ENCODE measurements at places on chromosomes 3 and 15.
A peak's percentile ranks its signal among the peaks of the same experiment; 100 is the strongest.

GRCh38 chr15:78205337-78205736 is 29.0 kb downstream of the ACSBG1 start:
- DNase-seq = no peak

GRCh38 chr15:47663101-47663500 is 54.2 kb upstream of the SEMA6D start:
- DNase-seq = no peak

- DNase-seq = no peak
Observed at GRCh38 chr15:59236394-59236793, 29.8 kb downstream of the LDHAL6B start.

GRCh38 chr15:54273928-54274327 is 295.7 kb downstream of the UNC13C start:
- no peak for DNase-seq

- DNase-seq = no peak
Observed at GRCh38 chr3:159913712-159914414, 74.8 kb upstream of the IL12A start.

- DNase-seq = no peak
Observed at GRCh38 chr15:44308415-44308814, 19.9 kb downstream of the GOLM2 start.

DNA sequence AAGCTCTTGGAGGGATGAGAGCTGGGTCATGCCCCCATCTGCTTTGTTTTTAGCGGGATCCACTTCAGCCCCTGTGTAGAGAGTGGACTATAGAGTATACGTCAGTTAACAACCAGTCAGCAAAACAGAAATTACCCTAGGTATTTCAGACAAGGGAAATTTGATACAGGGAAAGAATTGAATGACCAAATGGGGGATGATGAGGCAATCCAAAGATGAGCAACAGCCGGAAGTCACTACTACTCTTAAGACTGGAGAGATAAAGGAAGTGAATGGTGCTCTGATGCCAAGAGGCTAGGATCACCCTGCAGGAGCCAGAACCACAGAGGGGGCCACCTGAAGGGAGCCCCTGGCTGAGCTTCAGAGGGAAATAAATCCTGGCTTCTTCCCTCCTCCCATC is 1.7 kb upstream of the GPR62 start:
- no peak for DNase-seq

- no peak for DNase-seq
Observed at GRCh38 chr3:104908761-104909160, 457.9 kb upstream of the ALCAM start.

GRCh38 chr15:67833710-67834511 is 5.9 kb downstream of the RNU6-1 start:
- no peak for DNase-seq

DNA sequence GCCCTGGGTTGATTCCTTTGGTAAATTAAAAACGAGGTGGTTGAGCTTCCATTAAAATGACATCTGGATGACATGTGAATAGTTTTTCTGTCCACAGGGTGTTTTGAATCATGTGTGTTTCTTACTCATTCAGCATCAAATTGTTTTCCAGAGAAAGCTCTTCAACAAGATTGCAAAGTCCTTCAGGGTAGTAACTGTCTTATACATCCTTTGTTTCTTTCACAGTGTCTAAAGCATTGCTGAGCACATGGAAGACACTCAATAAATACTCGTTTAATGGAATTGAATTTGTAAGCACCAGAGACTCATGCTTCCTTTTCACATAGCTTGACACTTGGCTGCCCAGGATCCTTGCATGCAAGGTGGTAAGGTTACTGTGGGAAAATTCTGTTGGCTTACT is 223.1 kb upstream of the CNTN6 start:
- no peak for DNase-seq

DNA sequence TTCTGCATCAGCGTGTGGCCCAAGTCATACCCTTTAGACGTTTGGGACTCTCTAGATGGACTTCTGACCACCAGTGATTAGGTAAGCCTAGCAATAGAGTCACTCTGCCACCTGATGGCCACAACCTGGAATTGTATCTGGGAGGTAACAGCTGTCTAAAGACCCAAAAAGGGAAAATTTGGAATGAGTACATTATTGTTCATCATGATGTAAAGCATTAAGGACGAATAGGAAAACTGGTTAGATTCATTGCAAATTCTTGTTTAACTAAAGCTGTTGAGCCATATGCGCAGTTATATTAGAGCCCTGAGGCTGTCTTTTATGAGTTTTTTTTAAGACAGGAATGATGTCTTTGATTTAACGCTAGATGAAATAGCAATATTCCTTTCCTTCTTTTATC is 63.6 kb downstream of the FAM81A start:
- no peak for DNase-seq

DNA sequence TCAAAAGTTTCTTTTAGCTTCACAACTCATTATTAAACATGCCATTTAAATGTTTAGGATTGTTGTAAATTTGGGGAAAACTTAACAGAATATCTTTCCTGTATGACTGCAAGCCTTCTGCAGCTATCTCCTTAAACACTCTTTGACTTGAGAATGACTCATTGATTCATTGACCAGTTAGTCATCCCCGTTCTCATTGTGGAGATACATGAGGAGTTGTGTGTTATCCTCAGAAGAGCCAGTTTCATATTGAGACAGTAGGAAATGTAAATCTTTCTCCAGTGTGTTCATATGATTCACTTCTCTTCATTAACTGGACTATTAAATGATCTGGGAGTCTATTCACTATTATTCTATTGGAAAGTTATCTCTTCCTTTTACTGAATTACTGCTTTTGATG is 83.0 kb downstream of the CRYGS start:
- DNase-seq = no peak

GRCh38 chr3:178437236-178437635 is 99.0 kb upstream of the KCNMB2 start:
- no peak for DNase-seq

- no peak for DNase-seq
Observed at GRCh38 chr15:63072809-63073277, 30.3 kb downstream of the TPM1 start.

GRCh38 chr15:29090617-29091466 is 178.8 kb downstream of the NSMCE3 start:
- no peak for DNase-seq

GRCh38 chr15:65411465-65412071 is 11.2 kb downstream of the IGDCC4 start:
- DNase-seq = no peak

GRCh38 chr15:86163816-86164215 is 84.1 kb downstream of the AGBL1 start:
- peak; percentile 40 for DNase-seq

- DNase-seq = no peak
Observed at GRCh38 chr3:124560666-124561215, 169.5 kb upstream of the UMPS start.

GRCh38 chr15:59196416-59196815 is 10.2 kb upstream of the LDHAL6B start:
- no peak for DNase-seq

DNA sequence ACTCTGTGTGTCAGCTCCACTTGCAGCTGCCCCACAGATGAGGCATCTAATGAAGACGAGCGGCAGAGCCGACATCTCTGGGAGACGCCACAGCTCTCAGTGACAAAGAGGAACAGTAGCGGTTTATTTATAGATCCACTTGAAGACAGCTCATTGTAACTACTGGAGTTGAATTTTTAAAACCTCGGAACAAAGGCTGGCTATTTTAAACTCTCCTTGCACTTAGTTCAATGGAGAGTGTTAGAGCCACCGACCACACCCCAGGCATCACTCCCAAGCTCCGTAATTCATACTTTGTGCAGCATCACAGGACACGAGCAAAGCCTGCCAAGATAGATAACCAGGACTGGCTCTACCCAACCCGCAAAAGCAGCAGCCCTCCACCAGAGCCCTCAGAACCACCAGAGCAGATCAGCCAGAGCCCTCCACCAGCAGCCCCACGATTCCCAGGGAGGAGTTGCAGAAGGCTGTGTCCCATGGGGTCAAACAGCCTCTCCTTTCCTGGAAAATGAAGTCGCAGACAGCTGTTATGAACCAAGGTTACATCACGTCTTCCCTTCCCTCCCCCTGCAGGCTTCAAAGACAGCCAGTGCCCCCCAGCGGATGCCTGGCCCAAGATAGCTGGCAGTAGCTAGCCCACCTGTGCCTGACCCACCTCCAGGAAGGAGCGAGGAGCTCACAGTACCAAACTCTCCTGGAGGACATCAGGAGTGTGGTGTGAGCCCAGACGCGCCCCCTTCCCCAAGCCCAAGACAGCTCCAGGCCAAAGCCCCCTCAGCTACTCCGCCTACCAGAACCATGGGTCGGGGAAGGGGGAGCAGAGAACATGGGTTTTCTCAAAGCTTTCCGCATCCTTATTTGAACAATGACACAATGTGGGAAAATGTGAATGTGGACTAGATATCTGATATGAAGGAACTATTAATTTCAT is 45.7 kb downstream of the POC1A start:
- no peak for DNase-seq

- no peak for DNase-seq
Observed at GRCh38 chr15:54812383-54812782, 384.4 kb downstream of the RSL24D1 start.

DNA sequence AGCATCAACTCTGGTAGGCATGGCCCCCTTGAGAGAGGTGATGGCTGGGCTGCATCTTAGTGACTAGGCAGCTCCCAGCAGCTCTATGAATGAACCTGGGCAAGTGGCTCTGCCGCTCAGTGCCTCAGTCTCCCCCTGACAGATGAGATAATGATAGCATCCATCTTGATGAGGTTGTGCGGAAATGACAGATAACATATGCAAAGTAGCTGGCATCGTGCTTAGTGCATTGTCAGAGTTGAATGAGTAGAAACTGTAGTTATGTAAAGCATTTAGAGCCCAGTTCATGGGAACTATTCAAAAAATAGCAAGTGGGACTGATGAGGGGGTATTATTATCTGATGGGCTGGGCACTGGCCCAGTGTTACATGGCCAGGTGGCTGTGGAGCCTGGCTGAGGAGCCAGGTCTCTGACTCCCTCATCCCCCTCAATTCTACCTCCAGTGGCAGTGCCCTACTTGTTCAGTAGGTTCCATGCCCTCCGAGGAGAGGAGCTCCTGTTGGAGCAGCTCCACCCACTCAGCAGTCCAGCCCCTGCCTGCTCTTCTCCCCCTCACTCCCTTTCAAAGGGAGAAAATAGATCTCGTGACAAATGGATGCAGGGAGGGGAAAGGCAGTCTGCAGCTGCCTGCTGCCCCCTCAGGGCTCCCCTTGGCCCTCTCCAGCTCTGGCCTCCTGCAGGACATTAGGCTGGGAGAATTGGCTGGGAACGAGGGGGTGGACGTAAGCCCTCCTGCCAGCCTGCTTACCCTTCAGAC is 6.6 kb downstream of the PRKCD start:
- no peak for DNase-seq

- no peak for DNase-seq
Observed at GRCh38 chr3:133371181-133371580, 28.7 kb upstream of the BFSP2 start.

DNA sequence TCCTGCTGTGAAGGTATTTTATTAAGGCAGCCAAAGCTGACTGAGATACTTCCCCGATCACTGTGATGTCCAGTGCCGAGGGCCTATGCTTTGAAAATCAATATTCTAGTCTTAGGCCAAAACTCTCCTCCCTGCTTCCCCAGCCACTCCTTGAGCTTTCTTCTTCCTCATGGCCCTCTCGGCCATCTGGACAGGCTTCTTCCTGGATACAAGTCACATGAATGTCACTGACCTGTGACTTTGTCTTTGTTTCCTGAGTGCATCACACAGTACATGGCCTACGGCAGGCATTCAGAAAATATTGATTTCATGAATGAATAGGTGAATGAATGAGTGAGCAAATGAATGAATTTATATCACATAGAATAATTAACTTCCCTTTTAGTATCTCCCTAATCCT is 24.6 kb upstream of the HES1 start:
- no peak for DNase-seq

GRCh38 chr3:158769549-158769948 is 32.3 kb upstream of the MFSD1 start:
- no peak for DNase-seq

- no peak for DNase-seq
Observed at GRCh38 chr15:45611305-45611704, 23.5 kb upstream of the SQOR start.

- no peak for DNase-seq
Observed at GRCh38 chr3:173401369-173401768, 3.8 kb downstream of the NLGN1 start.

DNA sequence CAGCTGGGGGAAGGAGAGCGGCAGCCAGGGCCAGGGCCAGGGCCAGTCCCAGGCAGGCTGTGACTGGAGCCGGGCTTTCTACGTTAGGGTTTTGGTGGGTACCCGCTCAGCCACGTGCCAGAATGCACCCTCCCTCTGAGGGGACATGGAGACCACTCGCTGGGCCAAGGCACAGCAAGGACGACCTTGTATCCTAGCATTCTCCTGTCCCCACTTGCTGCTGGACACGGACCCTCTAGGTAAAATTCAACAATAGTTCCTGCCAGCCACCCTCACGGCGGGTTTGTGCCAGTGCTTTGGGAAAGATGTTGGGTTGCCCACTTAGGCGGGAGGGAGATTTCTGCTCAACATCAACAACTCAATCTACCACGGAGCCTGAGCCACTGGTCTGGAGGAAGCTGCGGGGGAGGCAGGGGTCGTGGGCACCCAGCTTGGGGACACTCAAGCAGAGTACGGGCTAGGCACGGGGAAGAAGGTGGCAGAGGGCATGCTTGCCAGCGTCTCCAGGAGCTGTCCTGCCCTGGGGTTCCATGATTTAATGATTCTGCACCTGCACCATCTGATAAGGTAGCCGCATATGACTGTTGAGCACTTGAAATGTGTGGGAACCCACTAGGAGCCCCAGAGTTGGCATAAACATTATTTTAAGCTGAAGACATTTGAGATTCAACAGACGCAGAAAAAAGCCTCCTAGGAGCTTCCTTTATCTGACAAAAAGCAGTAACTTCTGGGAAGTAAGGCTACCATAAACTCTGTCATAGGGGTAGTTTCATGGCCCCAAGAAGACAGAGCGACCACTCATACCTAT is 22.5 kb upstream of the C15orf39 start:
- DNase-seq = no peak

- DNase-seq = no peak
Observed at GRCh38 chr3:190197346-190197763, 76.7 kb upstream of the P3H2 start.

DNA sequence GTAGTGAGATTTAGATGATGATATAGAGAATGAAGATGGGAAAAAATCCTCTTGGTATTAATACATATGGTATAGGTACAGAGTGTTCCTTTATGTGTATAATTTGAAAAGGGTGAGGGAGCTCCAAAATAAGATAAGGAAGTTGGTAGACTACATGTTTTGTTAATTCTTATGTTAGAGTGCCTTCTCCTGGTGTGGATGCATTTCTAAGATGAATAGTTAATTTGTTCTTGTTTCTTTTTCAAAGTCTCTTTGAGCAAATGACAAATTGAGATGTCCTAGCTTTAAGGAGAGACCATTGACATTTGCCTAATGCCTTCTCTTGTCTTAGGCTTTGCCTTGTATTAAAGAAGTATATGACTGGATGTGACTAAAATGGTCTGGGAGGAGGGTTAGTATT is 34.1 kb downstream of the AKAP13 start:
- no peak for DNase-seq

DNA sequence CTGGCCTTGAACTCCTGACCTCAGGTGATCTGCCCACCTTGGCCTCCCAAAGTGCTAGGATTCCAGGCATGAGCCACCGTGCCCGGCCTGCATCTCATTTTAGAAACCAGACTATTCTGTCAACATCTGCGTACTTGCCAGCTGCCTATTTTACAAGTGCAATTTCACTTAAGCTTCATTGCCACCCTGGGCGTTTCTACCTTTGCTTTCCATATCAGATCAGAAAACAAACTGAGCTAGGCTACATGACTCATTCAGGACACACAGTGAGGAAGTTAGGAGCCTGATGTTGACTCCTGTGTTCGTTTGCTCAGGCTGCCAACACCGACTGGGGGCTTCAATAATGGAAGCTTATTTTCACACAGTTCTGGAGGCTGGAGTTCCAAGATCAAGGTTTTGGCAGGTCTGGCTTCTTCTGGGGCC is 42.3 kb upstream of the KLHL25 start:
- DNase-seq = no peak

Data from tibial artery (tissue), 4 donors.